Vagina (tissue), 2 donors: ENCODE measurements at places on chromosomes 3 and 15.

- no peaks in the 10 kb centered on the region for H3K27me3 ChIP-seq
- no peak for DNase-seq
- H3K36me3 ChIP-seq, result no peaks in the 10 kb centered on the region
- peaks cover 60% of the 10 kb centered on the region for H3K4me1 ChIP-seq
- H3K4me3 ChIP-seq, result no peak overlapping the region
These were observed 46.1 kb downstream of the AMOTL2 start for GRCh38 chr3:134328147-134328591.

- no peaks in the 10 kb centered on the region for H3K36me3 ChIP-seq
- no peak overlapping the region for H3K4me3 ChIP-seq
- H3K27ac ChIP-seq, result no peak overlapping the region
- no peaks in the 10 kb centered on the region for H3K27me3 ChIP-seq
- no peaks in the 10 kb centered on the region for H3K4me1 ChIP-seq
- DNase-seq, result peak; percentile 16
These were observed 99.9 kb downstream of the CACNA1D start for GRCh38 chr3:53594276-53594675.

GRCh38 chr15:31012455-31012854 lies 21.0 kb upstream of the MTMR10 start:
- DNase-seq, result no peak
- H3K36me3 ChIP-seq, result no peaks in the 10 kb centered on the region
- H3K27me3 ChIP-seq, result no peaks in the 10 kb centered on the region
- no peaks in the 10 kb centered on the region for H3K4me1 ChIP-seq
- no peak overlapping the region for H3K4me3 ChIP-seq
- no peak overlapping the region for H3K27ac ChIP-seq

DNA sequence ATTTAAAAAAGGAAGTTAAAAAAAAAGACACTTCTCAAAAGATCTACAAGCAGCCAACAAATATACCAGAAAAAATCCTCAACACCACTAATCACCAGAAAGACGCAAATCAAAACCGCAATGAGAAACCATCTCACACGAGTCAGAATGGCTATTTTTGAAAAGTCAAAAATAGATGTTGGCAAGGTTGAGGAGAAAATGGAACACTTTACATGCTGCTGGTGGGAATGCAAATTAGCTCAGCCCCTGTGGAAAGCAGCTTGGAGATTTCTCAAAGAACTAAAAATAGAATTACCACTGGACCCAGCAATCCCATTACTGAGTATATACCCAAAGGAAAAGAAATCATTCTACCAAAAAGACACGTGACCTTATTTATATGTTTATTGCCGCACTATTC lies 574.7 kb upstream of the ADAMTS9 start:
- no peaks in the 10 kb centered on the region for H3K4me1 ChIP-seq
- H3K27me3 ChIP-seq, result no peaks in the 10 kb centered on the region
- H3K36me3 ChIP-seq, result no peaks in the 10 kb centered on the region
- H3K4me3 ChIP-seq, result no peak overlapping the region
- H3K27ac ChIP-seq, result no peak overlapping the region
- DNase-seq, result no peak

GRCh38 chr15:74035121-74036017 lies 40.9 kb downstream of the PML start:
- no peak overlapping the region for H3K4me3 ChIP-seq
- no peaks in the 10 kb centered on the region for H3K36me3 ChIP-seq
- peaks cover 19% of the 10 kb centered on the region for H3K4me1 ChIP-seq
- DNase-seq, result peak; percentile 81

GRCh38 chr3:110821586-110821985 lies 250.0 kb upstream of the NECTIN3 start:
- H3K4me1 ChIP-seq, result no peaks in the 10 kb centered on the region
- H3K36me3 ChIP-seq, result no peaks in the 10 kb centered on the region
- no peak for DNase-seq
- no peaks in the 10 kb centered on the region for H3K27me3 ChIP-seq
- H3K27ac ChIP-seq, result no peak overlapping the region

DNA sequence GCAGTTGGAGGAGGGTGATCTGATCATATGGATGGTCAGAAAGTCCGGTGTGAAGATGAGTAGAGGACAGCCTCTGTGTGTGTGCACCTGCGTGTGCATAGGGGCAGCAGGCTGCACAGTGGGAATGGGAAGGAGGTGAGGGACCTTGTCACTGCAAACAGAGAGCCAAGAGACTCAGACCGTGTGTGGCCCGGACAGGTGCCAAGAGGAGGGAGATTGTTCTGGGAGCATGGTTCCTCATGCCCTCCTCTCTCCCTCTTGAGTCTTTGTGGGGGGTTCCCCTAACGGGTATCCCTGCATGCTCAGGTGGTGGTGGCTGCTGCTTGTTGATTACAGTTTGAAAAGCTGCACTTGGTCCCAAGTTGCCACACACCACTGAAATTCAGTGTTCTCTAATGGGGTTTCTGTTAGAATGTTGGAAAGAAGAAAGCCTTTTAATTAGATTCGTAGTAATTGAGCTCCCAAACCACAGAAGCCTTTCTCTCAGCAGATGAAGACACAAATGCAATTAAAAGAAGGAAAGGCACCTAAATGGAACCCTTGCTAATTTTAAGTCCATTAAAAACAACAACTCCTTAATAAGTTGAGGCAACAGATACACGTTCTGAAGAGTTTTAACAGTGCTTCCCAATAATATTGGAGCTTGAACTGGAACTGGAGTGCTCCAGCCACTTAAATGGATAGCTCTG lies 68.9 kb downstream of the CHRNA7 start:
- H3K4me1 ChIP-seq, result no peaks in the 10 kb centered on the region
- H3K4me3 ChIP-seq, result no peak overlapping the region
- no peaks in the 10 kb centered on the region for H3K36me3 ChIP-seq
- no peak for DNase-seq

DNA sequence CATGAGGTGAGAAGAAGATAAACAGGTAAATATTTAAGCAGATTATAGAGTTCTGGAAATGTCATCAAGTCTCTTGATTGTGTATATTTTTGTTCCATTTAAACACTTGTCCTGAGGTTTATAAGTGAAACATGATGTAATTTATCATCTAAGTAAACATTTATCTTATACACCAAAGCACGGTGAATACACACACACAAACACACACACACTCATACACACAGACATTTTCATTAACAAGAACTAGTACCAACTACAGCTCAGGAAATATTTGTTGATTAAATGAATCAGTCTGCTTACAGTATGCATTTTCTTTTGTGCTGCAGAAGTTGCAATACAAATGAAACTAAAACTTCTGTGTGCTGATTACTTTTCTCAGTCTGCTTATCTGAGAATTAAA lies 357.3 kb downstream of the ZBTB20 start:
- no peaks in the 10 kb centered on the region for H3K27me3 ChIP-seq
- no peaks in the 10 kb centered on the region for H3K36me3 ChIP-seq
- H3K4me1 ChIP-seq, result no peaks in the 10 kb centered on the region
- H3K4me3 ChIP-seq, result no peak overlapping the region

DNA sequence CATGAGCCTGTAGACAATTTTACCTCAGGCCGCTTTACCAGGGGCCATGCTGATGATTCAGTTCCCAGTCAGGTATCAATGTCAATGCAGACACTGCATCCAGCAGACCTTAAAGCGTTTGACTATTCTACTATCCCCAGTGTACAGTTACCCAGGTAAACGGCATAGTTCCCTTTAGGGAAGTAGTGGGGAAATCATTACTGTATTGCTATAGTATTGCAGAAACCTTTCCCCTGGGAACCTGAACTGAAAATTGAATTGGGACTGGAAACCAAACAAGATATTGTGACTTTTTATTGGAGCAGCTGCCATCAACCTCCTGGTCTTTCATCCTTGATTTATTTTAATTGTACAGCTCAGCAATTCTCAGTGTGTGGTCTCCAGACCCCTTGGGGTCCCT lies 6.6 kb upstream of the INAFM2 start:
- H3K4me3 ChIP-seq, result no peak overlapping the region
- DNase-seq, result no peak

DNA sequence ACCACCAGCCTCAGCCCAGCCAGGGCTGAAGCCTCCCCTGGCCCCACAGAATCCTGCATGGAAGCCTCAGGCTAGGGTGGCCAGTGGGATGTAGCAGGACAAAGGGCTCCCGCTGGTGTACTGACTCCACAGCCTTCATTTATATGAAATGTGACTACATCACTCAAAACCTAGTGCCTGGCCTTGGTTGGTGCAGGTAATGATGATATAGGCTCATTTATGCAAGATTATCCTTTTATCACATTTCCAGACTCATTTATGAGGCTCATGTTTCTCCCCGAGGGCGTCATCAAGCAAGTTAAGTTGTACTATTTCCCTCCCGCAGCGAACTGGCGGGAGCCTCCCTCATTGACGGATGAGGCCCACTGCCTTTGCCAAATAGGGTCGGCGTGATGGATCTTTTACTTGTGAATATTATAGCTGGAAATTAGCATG lies 179.1 kb upstream of the SMAD3 start:
- H3K4me3 ChIP-seq, result no peak overlapping the region
- no peaks in the 10 kb centered on the region for H3K36me3 ChIP-seq

DNA sequence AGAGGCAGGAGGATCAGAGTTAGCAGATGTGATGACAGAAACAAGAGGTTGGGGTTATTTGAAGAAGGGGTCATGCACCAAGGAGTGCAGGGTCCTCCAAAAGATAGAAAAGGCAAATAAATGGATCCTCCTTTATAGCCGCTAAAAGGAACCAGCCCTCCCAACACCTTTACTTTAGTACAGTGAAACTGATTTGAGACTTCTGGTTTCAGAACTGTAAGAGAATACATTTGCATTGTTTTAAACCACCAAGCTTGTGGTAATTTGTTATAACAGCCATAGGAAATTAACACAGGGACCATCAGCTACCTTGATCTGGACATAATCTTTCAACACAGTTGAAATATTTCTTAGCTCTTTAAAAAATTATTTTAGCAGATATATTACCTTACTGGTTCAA lies 166.6 kb downstream of the TIGIT start:
- H3K36me3 ChIP-seq, result no peaks in the 10 kb centered on the region

GRCh38 chr3:57150113-57150581 lies 15.0 kb downstream of the IL17RD start:
- DNase-seq, result no peak
- peak overlapping the region; percentile 33 for H3K27ac ChIP-seq
- no peaks in the 10 kb centered on the region for H3K27me3 ChIP-seq
- peaks cover 15% of the 10 kb centered on the region for H3K4me1 ChIP-seq
- H3K4me3 ChIP-seq, result no peak overlapping the region

DNA sequence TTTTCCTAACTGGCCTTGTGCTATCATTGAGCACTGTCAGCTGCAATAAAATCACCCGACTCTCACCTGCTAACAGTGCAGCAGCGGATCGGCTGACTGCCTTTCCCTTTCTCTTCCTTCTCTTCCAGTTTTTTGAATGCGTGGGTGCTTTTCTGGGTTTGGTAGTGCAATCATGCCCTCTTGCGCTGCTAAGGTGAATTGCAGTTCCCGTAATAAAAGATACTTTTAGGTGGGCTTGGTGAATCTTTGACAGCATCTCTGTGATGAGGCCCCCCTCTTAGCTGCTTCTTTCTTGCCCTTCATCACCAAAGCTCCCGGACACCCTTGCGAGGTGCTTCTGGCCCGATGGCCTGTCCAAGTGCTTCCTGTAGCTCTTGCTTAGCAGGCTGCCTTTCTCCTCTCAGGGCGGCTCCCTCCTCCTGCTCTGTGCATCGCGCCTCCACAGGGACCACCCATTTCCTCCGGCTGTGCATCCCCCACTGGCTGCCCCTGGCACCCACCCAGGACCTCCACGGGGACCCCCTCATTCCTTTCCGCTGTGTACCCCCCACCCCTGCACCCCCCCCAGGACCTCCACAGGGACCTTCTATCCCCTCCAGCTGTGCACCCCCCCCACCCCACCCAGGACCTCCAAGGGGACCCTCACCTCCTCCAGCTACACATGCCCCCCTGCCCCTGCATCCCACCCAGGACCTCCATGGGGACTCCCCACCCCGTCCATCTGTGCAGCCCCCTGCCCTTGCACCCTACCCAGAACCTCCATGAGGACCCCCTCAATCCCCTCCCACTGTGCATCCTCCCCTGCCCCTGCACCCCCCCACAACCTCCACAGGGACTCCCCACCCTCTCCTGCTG lies 50.8 kb upstream of the RPL32 start:
- peaks cover 19% of the 10 kb centered on the region for H3K4me1 ChIP-seq
- H3K27ac ChIP-seq, result no peak overlapping the region
- DNase-seq, result no peak

- H3K36me3 ChIP-seq, result no peaks in the 10 kb centered on the region
- H3K27ac ChIP-seq, result no peak overlapping the region
- H3K4me3 ChIP-seq, result no peak overlapping the region
- no peaks in the 10 kb centered on the region for H3K27me3 ChIP-seq
- H3K4me1 ChIP-seq, result peaks cover 3% of the 10 kb centered on the region
- no peak for DNase-seq
These were observed 28.0 kb downstream of the TBC1D5 start for GRCh38 chr3:17714473-17714872.

- peaks cover 30% of the 10 kb centered on the region for H3K4me1 ChIP-seq
- peak overlapping the region; percentile 91 for H3K4me3 ChIP-seq
- no peak for DNase-seq
- H3K27ac ChIP-seq, result peak overlapping the region; percentile 95
- H3K36me3 ChIP-seq, result no peaks in the 10 kb centered on the region
- H3K27me3 ChIP-seq, result no peaks in the 10 kb centered on the region
These were observed 660 bp downstream of the NECTIN3 start for GRCh38 chr3:111072031-111072921.

- H3K4me1 ChIP-seq, result no peaks in the 10 kb centered on the region
- no peaks in the 10 kb centered on the region for H3K27me3 ChIP-seq
- no peaks in the 10 kb centered on the region for H3K36me3 ChIP-seq
- H3K4me3 ChIP-seq, result no peak overlapping the region
These were observed 110.5 kb upstream of the PTPRG start for GRCh38 chr3:61450866-61451265.
